ENCODE measurements at places on chromosomes 16 and 17.

- peak; percentile 62 for DNase-seq
Observed at GRCh38 chr17:61157246-61157886, 242.3 kb upstream of the TBX2 start.

GRCh38 chr16:48435318-48435680 lies 50.1 kb upstream of the SIAH1 start:
- no peak for DNase-seq

GRCh38 chr17:28878158-28878910 lies 19.2 kb downstream of the FLOT2 start:
- DNase-seq = no peak

DNA sequence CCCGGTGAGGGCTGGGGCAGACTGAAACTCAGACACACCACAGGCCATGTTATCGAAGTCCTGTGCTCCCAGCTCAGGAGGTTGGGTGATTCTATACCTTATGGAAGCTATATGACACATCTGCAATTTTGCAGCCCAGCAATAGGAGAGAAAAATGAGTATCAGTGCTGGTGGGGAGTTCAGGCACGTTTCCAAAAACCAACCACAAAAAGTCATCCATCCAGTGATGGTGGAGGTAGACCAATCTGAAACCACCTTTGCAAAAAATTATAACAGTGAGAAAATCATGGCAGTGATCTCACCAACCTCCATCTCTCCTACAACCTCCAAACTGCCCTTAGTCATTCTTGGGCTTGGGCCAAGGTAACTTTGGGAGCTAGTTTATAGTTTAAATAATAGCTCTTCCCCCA lies 327.9 kb downstream of the SLC39A11 start:
- no peak for DNase-seq

DNA sequence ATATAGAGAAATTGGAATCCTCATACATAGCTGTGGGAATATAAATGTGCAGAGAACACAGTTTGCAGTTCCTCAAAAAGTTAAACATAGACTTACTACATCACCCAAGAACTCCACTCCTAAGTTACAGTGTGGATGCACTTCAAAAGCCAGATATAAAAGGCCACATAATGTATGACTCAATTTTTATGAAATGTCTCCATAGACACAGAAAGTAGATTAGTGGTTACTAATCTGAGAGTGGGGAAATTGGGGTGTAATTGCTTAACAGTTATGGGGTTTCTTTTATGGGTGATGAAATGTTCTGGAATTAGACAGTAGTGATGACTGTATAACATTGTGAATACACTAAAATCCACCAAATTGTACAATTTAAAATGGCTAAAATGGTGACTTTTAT lies 60.9 kb downstream of the CACNG1 start:
- no peak for DNase-seq

DNA sequence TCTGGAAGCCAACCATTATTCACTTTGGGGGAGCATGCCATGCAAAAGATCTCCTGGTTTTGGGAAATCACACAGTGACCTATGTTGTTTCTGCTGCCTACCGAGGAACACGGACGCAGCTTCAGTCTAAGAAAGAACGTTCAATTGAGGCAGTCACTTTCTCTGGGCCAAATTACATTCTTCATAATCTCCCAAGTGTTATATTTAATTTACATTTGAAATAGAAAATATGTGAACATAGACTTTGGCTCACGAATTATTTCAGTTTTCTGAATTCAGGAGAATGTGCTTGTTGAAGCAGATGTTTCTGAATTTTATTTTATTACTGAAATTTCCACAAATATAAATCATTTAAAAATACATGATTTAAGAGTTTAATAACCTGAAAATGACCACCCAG lies 93.6 kb upstream of the KCNJ16 start:
- no peak for DNase-seq

- peak; percentile 50 for DNase-seq
Observed at GRCh38 chr17:81043725-81044427, 8.9 kb downstream of the BAIAP2 start.

All from right hindlimb (tissue), 1 donor.